Parietal lobe (tissue), 2 donors: ENCODE measurements at places on chromosomes 2 and 18. TPM values are rescaled to one million over a fixed set of nuclear protein-coding genes. Genes with fewer than 3 reads are reported as not detected.

PLGLB1 gene
- total RNA-seq = 44.1 TPM

GCFC2 gene
- total RNA-seq = 31.3 TPM

LINC00305 gene
- total RNA-seq = not detected

ANKRD62 gene
- total RNA-seq = 0.63 TPM

TWIST2 gene
- not detected for total RNA-seq

ITPRIPL1 gene
- total RNA-seq = 4.7 TPM

MFF gene
- total RNA-seq = 186 TPM

SCYGR4 gene
- total RNA-seq = not detected

RUFY4 gene
- not detected for total RNA-seq

SKA1 gene
- total RNA-seq = 1.9 TPM

PIEZO2 gene
- total RNA-seq = 2.8 TPM

EPB41L3 gene
- 85.8 TPM for total RNA-seq

GKN1 gene
- not detected for total RNA-seq

MEP1B gene
- not detected for total RNA-seq

C1QL2 gene
- 1.6 TPM for total RNA-seq

SLC14A1 gene
- 0.94 TPM for total RNA-seq

ELP2 gene
- total RNA-seq = 197 TPM

ARHGAP28 gene
- 17.5 TPM for total RNA-seq

SEMA4F gene
- total RNA-seq = 20.7 TPM

CRYGC gene
- not detected for total RNA-seq

PHLPP1 gene
- total RNA-seq = 29.7 TPM

LAMA1 gene
- total RNA-seq = 26.0 TPM

RAB31 gene
- total RNA-seq = 19.7 TPM

CROCC2 gene
- total RNA-seq = under 0.01 TPM

IL36G gene
- total RNA-seq = not detected

GREB1 gene
- total RNA-seq = 3.8 TPM

IL1R2 gene
- total RNA-seq = not detected

GKN2 gene
- not detected for total RNA-seq

CREG2 gene
- 4.7 TPM for total RNA-seq

SPHKAP gene
- 51.3 TPM for total RNA-seq

PRSS56 gene
- total RNA-seq = not detected

HNMT gene
- 54.1 TPM for total RNA-seq

OBSL1 gene
- total RNA-seq = 79.5 TPM

NPHP1 gene
- total RNA-seq = 6.3 TPM

LYPD6 gene
- total RNA-seq = 17.5 TPM

USP37 gene
- 43.8 TPM for total RNA-seq

FAM98A gene
- total RNA-seq = 28.8 TPM

BCL11A gene
- total RNA-seq = 313 TPM

UGT1A3 gene
- not detected for total RNA-seq

GATA6 gene
- not detected for total RNA-seq

CHRND gene
- total RNA-seq = not detected

UGT1A8 gene
- total RNA-seq = not detected

GPR45 gene
- total RNA-seq = 0.94 TPM

LIPG gene
- 25.7 TPM for total RNA-seq

GALNT1 gene
- total RNA-seq = 64.5 TPM

CRACDL gene
- total RNA-seq = 0.94 TPM

ANKRD30B gene
- total RNA-seq = 2.2 TPM

PMAIP1 gene
- 0.94 TPM for total RNA-seq

ADI1 gene
- total RNA-seq = 10.0 TPM

SUMO1 gene
- 110 TPM for total RNA-seq
